ENCODE measurements at places on chromosomes 7 and 10.

- DNase-seq: no peak
Measured at GRCh38 chr10:103533827-103534226, 40.3 kb downstream of the NEURL1 start.

- peak; percentile 72 for DNase-seq
Measured at GRCh38 chr10:95363303-95363912, 72.6 kb upstream of the PDLIM1 start.

GRCh38 chr7:48350515-48350914, 179.3 kb downstream of the ABCA13 start:
- DNase-seq: no peak

- DNase-seq: no peak
Measured at GRCh38 chr7:19427944-19428343, 280.9 kb downstream of the POLR1F start.

DNA sequence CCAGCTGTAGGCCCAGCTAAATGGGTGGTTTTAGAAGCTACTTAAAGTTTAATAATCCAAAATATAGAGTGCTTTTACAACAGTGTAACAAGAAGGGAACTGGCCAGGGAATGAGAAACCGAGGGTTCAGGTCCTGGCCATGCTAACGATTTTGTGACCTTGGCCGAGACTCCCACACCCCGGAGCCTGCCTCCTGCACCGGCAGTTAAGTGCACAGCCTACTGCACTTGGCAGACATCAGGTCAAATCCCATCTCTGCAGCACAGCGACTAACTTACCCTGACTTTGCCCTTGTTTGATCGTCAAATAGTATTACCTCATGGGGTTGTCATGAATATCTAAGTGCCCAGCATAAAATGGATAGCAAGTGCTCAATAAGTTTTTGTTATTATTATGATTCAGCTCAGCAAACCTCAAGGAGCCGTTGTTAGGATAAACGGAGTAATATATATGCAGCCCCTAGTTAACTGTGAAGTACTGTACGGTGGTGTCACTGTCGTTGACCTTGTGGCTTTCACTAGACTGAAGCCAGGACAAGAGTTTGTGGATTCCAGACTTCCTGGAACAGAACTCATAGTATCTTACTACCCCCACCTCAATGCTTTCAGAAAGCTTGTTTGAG, 35.5 kb downstream of the LYZL1 start:
- DNase-seq: no peak

GRCh38 chr10:60906411-60906810, 37.6 kb downstream of the RHOBTB1 start:
- no peak for DNase-seq

- DNase-seq: no peak
Measured at GRCh38 chr10:70596860-70597809, 5.4 kb downstream of the PRF1 start.

- no peak for DNase-seq
Measured at GRCh38 chr7:135285547-135286233, 52.1 kb downstream of the STRA8 start.

GRCh38 chr7:102860351-102860811, 52.4 kb upstream of the LRRC17 start:
- DNase-seq: no peak

DNA sequence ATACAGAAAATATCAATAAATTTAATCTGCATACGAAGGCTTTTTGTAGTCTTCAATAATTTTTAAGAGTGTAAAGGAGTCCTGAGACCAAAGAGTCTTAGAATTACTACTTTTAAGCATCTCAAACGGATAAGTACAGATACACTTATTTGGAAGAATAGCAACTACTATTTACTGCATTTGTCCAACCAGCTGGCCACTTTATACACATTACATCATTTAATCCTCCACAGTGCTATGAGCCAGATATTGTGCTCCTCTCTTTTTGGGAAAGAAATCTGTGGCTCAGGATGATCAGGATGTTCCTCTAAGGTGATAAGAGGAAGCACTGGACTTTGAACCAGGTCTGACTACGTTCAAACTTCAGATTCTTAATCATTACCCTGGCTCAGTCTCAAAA, 588.6 kb upstream of the LRRTM3 start:
- DNase-seq: no peak

- DNase-seq: no peak
Measured at GRCh38 chr10:92112462-92112861, 178.4 kb downstream of the CPEB3 start.

DNA sequence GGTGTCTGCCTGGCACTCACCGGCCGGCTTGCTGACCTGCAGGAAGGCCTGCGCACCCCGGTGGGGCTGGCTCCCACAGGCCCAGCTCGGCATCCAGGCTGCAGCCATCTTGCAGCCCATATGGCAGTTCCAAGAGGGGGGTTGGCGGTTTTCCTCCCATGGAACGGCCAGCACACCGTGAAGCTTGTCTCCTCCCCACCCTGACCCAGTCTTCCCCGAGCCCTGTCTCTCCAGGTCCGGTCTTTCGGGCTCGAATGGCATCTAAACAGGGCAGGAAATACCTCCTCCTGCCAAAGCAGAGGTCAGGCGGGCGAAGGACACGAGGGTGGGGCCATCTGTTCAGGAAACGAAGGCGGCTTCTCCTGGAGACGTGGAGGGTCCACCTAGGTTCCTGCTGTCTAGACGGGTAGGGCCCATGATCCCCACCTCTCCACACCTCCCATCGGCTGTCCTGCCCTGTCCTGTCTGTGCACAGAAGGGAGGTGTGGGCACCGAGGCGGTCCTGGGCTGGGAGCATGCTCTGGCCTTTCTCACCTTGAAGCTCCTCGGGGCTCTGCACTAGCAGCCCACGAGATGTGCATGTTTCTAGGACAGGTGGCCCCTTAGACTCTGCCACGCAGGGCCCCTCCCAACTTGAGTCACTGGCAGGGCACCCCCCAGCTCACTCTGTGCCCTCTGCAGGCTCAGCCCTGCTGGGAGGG, 113.7 kb upstream of the DIP2C start:
- DNase-seq: no peak

DNA sequence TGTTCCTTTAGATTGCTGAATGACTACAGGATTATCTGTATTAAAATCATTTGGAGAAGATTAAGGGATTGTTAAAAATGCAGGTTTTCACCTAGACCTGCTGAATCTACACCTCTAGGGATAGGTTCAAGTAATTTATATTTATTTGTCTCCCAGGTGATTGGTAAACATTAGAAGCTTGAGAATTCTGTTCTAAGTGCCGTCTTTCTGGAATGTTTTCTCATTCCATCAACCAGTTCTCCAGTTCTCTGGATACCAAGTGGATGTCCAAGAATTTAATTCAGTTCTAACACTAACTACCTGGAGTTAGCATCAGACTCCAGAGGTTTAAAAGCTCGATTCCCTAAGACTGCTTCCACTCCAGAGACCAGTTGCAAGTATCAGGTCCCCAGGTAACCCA, 110.9 kb downstream of the PRTFDC1 start:
- DNase-seq: no peak

- no peak for DNase-seq
Measured at GRCh38 chr10:116316503-116316902, 7.7 kb upstream of the CCDC172 start.

- DNase-seq: peak; percentile 59
Measured at GRCh38 chr10:23439452-23439960, 631 bp downstream of the OTUD1 start.

DNA sequence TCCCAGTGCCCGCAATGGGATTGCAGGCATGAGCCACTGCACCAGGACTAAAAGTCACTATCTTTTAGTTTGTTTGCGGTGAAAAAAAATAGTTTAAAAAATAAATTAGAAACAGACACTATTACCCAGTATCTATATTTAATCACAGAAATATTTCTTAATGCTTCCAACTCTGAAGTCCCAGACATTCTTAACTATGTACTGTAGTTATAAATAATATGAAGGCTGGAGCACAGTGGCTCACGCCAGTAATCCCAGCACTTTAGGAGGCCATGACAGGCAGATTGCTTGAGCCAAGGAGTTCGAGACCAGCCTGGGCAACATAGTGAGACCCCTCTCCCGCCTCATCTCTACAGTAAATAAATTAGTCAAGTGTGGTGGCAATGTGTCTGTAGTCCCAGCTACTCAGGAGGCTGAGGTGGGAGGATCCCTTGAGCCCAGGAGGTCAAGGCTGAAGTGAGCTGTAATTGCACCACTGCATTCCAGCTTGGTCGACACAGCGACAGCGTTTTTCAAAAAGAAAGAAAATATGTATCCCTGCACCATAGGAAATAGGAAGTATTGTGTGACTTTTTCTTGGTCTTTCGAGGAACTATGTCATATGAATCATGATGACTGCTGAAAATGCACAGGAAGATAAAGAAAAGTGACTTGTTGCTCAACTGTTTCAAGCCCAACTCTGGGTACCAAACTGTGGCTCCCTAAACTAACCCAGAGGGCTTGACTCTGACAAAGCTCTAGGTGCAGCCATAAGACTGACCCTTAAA, 74.9 kb upstream of the STEAP1B start:
- DNase-seq: no peak

- no peak for DNase-seq
Measured at GRCh38 chr10:43193496-43194080, 55.3 kb downstream of the CSGALNACT2 start.

GRCh38 chr7:24134535-24134934, 149.5 kb upstream of the NPY start:
- DNase-seq: no peak

GRCh38 chr7:73827567-73828106, 3.2 kb upstream of the CLDN4 start:
- peak; percentile 18 for DNase-seq

DNA sequence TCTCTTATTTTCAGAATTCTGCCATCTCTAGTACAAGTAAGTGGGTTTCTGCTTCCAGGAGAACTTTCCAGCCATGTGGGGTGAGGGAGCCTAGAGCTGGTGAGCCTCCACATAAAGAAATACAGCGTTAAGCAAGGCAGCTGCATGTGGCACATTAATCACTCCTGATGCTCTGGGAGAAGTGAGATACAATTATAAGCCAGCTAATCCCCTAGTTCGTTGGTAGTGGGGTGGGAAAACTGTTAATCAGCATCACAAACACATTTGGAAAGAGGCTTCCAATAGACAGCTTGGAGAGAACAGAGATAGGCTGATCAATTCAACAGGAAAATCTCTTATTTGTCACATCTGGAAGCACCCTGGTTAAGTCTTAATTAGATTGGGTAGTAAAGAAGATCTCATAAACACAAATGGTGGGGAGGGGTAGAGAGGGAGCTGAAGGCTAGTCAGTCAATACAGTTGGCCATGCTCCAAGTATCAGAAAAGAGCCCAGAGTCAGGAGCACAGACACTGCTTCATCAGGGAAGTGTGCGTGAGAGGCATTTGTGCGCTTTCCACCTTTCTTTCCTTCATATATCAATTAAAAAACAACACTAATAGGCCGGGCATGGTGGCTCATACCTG, 130.6 kb downstream of the SORCS1 start:
- no peak for DNase-seq

DNA sequence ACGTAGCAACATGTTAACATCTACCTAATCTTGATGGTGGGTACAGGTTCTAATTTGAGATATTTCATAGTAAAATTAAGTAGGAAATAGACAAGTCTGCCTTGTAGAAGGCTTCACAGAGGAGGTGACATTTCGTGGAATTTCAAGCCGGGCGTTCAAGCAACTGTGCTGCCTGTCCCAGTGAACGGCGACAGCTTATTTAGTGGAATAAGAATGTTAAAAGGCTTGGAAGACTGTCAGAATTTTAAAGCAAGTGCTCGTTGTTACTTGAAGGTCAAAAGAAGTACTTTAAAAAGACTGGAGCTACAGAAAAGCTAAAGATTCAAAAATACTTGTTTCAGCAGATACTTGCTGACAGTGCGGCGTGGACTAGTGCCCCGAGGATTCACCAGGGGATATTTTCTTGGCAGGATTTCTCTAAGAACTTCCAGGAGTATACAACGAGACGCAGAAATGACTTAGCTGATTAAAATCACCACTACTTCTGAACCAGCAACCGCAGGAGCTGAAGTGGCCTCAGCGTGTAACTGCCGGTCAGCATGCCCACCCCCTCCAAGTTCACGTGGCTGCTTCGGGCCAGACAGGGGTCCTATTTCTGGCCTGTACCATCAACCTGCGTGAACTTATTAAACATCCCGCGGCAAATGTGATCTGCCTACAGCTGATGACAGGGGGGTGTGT, 46.5 kb downstream of the CTBP2 start:
- DNase-seq: no peak

GRCh38 chr10:50577010-50577409, 46.7 kb downstream of the SGMS1 start:
- no peak for DNase-seq

DNA sequence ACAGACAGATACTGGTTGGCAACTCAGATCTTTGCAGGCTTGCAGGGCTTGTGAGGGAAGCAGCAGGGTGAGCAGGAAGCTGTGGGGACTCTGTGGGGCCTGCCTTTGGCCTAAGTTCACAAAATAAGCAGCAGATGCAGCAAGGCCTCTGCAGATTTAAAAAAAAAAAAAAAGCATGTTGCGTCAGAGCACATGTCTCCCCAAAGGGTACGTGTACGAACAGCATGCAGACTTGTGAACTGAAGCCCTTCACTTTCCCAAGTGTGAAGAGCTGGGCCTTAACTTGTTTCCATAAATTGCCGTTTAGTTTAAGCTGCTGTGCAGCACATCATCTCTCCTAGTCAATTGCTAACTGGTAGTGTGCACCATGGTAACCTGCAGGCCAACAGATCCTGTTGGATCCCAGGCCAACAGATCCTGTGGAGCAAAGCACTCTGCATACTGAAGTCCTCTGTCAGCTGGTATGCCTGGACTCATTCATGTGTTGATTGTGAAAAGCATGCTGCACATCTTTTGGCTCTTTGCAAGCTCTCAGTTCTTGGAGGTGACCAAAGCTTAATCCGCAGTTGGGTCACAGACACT, 10.8 kb upstream of the XPNPEP1 start:
- no peak for DNase-seq

DNA sequence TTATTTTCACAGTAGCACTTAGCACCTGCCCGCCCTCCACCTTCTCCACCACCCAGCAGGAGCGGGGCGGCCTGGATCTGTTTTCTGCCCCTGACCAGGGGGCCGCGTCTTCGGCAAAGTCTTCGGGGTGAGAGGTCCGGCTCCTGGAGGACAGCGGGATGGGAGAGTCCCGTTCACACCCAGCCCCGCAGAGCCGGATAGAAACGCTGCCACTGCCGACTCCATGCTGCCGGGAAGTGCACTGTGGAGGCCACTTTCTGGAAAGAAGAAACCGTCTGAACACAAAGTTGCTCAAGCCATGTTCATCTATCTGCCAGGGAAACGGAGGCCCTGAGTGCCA, 14.5 kb upstream of the ZNF273 start:
- peak; percentile 30 for DNase-seq

DNA sequence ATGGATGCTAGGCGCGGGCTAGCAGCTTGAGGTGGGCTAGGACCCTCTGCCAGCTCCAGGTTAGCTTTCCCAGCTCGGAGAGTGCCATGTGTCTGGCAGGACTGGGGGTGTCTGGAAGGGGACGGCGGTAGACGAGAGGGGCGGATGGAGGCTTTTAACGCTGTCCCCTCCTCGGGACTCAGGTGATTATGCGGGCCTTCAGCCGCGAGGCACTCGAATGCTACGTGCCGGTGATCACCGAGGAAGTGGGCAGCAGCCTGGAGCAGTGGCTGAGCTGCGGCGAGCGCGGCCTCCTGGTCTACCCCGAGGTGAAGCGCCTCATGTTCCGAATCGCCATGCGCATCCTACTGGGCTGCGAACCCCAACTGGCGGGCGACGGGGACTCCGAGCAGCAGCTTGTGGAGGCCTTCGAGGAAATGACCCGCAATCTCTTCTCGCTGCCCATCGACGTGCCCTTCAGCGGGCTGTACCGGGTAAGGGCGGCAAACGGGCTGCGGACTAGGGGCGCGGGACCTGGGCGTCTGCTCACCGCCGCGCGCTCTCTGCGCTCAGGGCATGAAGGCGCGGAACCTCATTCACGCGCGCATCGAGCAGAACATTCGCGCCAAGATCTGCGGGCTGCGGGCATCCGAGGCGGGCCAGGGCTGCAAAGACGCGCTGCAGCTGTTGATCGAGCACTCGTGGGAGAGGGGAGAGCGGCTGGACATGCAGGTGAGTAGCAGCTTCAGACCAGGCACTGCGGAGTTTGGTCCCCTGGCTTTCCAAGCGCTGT, 1.1 kb downstream of the CYP26A1 start:
- DNase-seq: peak; percentile 46
